ENCODE measurements at places on chromosomes 4 and X. TPM values are rescaled to one million over a fixed set of nuclear protein-coding genes. Genes with fewer than 3 reads are reported as not detected.

DNA sequence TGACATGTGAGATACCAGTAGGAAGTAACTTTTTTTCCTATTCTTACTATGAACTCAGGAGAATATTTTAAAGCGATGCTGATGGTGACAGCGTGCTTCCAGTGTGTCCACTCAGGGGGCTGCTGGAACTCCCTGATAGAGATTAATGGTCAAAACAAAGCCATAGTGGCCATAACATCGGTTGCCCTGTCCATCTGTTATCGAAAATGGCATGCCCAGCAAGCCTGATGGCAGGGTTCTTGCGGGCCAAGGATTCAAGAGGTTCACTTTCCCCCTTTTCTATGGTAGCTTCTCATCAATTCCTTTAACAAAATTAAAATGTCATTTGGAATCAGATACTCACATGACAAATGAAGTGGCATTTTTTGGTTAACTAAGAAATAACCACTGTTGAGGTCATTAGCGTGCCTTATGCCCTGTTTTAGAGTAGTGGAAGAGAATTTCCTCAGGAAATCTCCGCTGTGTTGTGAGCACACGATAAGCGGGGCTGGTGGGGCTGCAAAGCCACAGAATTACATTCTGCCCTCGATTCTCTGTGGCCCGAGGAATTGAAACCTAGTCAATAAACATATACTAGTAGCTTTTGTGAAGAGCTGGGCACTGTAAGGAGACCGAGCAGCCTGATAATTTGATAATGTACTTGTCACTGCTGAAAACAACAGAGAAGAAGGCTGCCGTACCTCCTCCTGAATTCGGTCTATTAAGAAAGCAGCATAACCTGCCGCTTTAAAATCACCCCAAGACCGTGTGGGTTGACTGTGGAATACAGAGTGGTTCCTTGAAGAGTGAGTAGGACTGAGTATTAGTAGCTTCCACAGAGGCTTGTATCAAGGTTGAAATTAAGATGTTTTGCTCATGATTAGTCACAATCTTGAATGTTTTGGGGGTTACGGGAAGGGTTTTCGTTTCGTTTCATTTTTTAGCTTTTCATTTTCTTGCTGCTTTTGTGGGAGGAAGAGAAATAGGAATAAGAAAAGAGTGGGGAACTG, 46.7 kb downstream of the PTCHD1 start:
- peaks cover 7% of the 10 kb centered on the region for H3K4me1 ChIP-seq
- no peaks in the 10 kb centered on the region for H3K36me3 ChIP-seq
- no peak for DNase-seq
- no peak overlapping the region for H3K4me3 ChIP-seq
- no peak overlapping the region for H3K27ac ChIP-seq
- no peaks in the 10 kb centered on the region for H3K27me3 ChIP-seq

GRCh38 chr4:1760521-1761071, 32.5 kb upstream of the FGFR3 start:
- no peak for DNase-seq
- no peaks in the 10 kb centered on the region for H3K36me3 ChIP-seq
- H3K4me3 ChIP-seq, result no peak overlapping the region
- H3K27ac ChIP-seq, result no peak overlapping the region

DNA sequence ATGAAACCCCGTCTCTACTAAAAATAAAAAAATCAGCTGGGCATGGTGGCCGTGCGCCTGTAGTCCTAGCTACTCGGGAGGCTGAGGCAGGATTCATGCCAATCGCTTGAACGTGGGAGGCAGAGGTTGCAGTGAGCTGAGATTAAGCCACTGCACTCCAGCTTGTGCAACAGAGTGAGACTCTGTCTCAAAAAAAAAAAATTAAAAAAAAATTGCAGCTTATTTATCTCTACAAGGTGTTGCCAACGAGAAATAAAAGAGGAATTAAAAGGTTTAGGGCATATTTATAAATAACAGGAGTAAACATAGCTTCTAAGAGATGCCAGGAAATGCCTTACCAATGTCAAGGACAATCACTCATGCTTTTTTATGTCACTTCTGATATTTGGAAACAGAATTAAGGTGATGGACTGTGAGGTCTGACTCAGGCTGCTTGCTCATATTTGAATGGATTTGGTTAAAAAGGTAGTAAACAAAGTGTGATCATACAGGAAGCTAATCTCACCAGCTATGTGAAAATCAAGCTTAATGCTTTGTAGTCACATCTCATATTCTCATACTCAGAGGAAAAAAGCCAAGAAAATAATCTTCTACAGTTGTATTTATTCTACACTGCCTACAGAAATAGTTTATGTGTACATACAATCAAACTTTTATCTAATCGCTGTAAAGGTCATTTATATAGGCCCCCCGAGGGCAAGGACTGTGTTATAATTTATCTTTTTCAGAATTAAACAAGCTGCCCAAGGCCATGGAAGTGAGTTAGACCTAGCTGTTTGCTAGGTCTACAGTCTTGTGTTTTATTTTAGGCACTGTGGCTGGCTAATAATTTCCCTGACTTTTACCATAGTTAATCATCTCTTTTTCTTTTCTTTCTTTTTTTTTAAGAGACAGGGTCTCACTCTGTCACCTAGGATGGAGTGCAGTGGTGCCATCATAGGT, 61.1 kb upstream of the RBMX start:
- H3K36me3 ChIP-seq, result no peaks in the 10 kb centered on the region
- no peak for DNase-seq
- H3K4me1 ChIP-seq, result no peaks in the 10 kb centered on the region
- H3K27ac ChIP-seq, result no peak overlapping the region
- peaks cover 2% of the 10 kb centered on the region for H3K27me3 ChIP-seq

- peaks cover 10% of the 10 kb centered on the region for H3K27me3 ChIP-seq
- H3K36me3 ChIP-seq, result no peaks in the 10 kb centered on the region
- peaks cover 3% of the 10 kb centered on the region for H3K4me1 ChIP-seq
- no peak overlapping the region for H3K4me3 ChIP-seq
- no peak for DNase-seq
- H3K27ac ChIP-seq, result no peak overlapping the region
These were observed 5.8 kb upstream of the TET2 start for GRCh38 chr4:105140684-105141490.

DNA sequence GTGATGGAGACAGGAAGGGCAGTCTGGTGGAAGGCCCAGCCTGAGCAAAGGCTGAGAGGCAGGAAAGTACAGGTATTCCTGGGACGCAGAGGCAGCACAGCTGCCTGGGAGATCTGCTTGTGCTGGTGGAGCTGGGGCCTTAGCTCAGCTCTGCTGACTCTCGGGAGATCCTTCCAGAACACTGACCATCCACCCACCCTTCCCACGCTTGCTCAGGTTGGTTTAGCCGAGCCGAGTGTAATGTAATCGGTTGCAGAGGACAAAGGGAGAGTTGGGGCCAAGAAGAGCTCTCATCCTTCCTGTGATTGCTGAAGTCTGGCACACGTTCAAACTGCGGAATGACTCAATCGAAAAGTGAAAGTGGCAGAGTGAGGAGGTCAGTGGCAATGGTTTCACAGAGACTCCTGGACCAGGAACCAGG, 43.1 kb upstream of the GPR78 start:
- no peak overlapping the region for H3K27ac ChIP-seq
- H3K36me3 ChIP-seq, result peaks cover 4% of the 10 kb centered on the region
- peaks cover 2% of the 10 kb centered on the region for H3K27me3 ChIP-seq
- no peak overlapping the region for H3K4me3 ChIP-seq
- H3K4me1 ChIP-seq, result peaks cover 2% of the 10 kb centered on the region

- no peak overlapping the region for H3K4me3 ChIP-seq
- no peak for DNase-seq
- H3K4me1 ChIP-seq, result peaks cover 8% of the 10 kb centered on the region
- H3K36me3 ChIP-seq, result no peaks in the 10 kb centered on the region
- H3K27me3 ChIP-seq, result no peaks in the 10 kb centered on the region
- no peak overlapping the region for H3K27ac ChIP-seq
These were observed 99.3 kb upstream of the PRKG2 start for GRCh38 chr4:81314196-81314896.

DNA sequence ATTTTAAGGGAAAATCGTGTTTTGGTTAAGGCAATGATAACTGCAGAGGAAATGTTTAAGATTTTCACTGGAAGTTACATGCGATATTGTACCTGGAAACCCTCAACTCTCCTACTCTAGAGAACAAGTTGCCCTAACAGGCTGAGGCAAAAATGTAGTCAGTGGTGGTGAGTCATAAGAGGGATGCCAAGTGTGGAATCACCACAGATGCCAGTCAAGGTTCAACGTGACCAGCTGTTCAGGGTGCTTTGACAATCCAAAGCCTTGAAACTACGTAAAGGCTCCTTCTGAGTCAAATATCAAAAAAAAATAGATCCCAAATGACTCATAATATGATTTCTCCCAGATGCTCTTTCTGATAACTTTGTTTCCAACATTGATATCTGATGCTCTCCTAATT, 77.9 kb upstream of the AFF2 start:
- DNase-seq, result no peak
- H3K27me3 ChIP-seq, result peaks cover 3% of the 10 kb centered on the region
- no peaks in the 10 kb centered on the region for H3K4me1 ChIP-seq
- H3K27ac ChIP-seq, result no peak overlapping the region

- no peaks in the 10 kb centered on the region for H3K4me1 ChIP-seq
- H3K27ac ChIP-seq, result no peak overlapping the region
- no peaks in the 10 kb centered on the region for H3K36me3 ChIP-seq
- H3K27me3 ChIP-seq, result no peaks in the 10 kb centered on the region
- no peak for DNase-seq
These were observed 25.6 kb upstream of the DHRSX start for GRCh38 chrX:2526390-2526789.

The TLR6 gene
- not detected for total RNA-seq

The GLRA2 gene
- total RNA-seq, result 1.9 TPM

The RAB39B gene
- 20.9 TPM for total RNA-seq

The TMEM271 gene
- total RNA-seq, result 22.7 TPM

The MUC7 gene
- total RNA-seq, result not detected

The SMIM43 gene
- not detected for total RNA-seq

The PDK3 gene
- total RNA-seq, result 12.1 TPM

The PFKFB1 gene
- 1.1 TPM for total RNA-seq

The SPANXN3 gene
- total RNA-seq, result not detected

All from glutamatergic neuron (in vitro differentiated cells).